Mucosa of descending colon (tissue), 3 donors: ENCODE measurements at places on chromosomes 4 and X.

GRCh38 chrX:9700555-9700954 is 65.1 kb downstream of the GPR143 start:
- no peak for DNase-seq

DNA sequence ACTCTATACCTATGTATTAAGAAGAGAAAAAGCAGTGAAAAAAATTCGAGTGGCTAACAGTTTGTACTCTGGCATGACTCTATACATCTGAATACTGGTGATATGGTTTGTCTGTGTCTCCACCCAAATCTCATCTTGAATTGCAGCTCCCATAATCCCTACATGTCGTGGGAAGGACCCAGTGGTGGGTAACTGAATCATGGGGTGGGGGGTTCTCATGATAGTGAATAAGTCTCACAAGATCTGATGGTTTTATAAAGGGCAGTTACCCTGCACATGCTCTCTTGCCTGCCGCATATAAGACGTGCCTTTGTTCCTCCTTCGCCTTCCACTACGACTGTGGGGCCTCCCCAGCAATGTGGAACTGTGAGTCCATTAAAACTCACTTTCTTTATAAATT is 70.4 kb downstream of the LRBA start:
- no peak for DNase-seq

GRCh38 chr4:18754180-18754579 is 732.6 kb upstream of the LCORL start:
- DNase-seq = no peak

DNA sequence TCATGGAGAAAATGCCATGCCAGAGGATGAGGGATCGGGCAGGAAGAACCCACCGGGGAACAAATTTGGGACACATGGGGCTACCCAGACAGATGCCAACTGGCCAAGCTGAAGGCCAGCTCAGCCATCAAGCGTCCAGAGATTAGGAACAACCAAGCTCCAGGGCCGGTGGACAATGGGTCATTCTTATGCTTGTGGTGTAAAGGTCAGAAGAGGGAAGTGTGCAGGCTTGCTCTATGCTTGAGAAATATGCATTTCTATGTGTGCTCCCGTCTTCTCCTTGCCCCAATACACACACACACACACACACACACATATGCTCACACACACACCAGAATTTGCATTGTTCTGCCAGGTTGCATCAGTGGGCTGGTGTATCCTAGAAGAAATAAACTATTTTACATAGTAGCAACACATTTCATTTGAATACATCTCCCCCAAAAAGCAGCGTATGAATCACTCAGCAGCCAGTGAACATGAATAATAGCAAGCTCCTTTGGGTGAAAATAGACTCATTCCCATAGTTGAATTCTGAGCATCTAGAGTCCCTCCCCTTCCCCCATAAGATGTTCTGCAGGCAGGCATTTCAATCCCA is 201.9 kb upstream of the PPARGC1A start:
- no peak for DNase-seq

DNA sequence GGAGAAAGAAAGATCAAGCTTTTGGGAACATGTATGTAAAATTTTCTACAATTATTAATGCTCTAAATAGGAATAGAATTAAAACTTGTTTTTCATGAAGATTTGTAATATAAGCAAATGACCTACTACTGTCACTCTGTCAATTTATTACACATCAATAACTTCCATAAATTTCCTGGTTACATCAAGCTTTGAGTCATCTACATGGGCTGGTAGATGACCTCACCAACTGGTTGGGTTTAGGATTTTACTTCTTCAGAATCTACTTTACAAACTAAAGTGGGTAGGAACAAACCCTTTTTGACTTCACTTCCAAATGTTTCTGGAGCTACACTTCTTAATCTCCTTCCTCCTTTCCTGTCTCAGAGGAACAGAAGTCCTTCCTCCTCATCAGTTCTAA is 12.0 kb upstream of the LRAT start:
- DNase-seq = no peak

DNA sequence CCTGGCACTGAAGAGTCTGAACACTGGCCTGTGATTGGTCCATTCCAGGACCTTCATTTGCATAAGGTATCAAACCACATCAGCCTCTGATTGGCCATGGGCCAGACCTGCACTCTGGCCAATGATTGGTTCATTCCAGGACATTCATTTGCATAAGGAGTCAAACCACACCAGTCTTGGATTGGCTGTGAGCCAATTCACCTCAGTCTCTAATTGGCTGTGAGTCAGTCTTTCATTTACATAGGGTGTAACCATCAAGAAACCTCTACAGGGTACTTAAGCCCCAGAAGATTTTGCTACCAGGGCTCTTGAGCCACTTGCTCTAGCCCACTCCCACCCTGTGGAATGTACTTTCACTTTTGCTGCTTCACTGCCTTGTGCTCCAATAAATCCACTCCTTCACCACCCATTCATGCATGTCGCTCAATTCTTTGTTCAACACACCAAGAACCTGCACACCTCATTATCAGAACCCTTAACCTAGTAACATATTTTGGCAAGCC is 14.2 kb upstream of the HERC5 start:
- no peak for DNase-seq

- DNase-seq = no peak
Observed at GRCh38 chr4:115272185-115272584, 158.8 kb upstream of the NDST4 start.

DNA sequence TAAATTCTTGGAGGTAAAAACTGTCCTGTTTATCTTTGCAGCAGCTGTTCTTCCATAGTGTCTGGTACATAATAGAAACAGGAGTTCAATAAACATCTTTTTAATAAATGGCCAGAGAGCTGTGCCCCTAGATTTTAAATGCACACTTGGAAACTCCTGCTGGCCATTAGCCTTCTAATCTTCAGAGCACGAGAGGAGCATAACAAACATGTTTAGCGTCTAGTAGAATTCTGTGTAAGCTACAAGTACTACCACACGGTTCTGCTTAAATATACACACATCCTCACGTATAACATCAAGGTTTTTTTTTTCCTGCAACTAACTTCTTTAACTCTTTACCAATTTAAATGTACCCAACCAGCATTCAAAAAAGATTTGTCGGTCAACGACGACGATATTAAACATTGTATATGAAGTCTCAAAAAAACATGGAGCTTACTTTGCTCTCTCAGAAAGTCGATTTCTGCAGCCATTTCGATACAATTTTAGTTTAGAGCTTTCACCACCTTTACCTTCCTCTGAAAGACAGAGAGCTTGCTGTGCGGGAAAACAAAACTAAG is 628 bp downstream of the SCLT1 start:
- DNase-seq = no peak

DNA sequence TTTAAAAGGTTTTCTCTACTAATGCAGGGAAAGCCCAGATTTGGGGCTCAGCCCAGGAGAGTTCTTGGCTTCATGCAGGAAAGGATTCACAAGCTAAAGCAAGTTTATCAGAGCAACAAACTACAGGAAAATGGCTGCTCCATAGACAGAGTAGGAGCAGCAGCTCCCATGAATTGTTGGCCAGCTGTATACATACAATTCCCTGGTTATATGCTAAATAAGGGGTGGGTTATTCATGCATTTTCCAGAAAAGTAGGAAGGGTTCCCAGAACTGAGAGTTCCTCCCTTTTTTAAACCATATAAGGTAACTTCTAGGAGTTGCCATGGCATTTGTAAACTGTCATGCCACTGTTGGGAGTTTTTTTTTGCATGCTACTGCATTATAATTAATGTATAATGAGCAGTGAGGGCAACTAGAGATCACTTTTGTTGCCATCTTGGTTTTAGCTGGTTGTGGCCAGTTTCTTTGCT is 2.6 kb downstream of the C4orf33 start:
- no peak for DNase-seq

- DNase-seq = no peak
Observed at GRCh38 chrX:2449135-2449886, 51.5 kb downstream of the DHRSX start.

- no peak for DNase-seq
Observed at GRCh38 chr4:120177603-120178002, 111.0 kb upstream of the MAD2L1 start.

DNA sequence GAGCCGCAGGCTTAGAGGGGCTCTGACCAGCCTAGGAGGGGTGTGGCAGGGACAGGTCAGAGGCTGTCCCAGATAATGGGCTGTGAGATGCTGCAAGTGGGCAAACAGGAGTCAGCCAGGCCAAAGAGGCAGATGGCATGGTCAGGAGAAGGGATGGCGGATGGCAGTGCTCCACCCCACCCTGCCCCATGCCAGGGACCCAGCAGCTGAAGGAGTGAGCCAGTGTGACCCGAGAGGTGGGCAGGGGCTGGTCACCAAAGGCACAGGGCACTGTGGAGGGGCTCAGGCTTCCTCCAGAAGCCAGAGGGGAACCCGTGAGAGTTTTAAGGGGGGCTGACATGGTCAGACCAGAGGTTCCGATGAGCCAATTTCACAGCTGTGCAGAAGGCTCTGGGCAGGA is 96.9 kb downstream of the WFS1 start:
- no peak for DNase-seq

DNA sequence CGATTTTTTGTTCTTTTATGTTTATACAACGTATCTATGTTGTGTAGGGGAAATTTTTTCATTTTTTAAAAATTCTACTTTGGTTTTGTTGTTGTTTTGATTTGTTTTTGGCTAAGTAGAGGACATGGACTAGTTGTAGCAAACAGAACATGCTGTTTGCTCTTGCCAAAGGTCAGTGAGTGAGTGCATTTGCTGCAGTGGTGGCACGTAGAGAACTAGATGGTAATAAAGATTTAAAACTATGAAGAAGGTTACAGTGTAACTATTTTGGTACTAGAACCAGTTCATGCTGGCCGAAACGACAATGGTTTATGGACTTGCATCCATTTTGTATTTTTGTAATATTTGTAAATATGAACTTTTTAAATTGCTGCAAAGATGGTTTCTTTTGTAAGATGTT is 1.9 kb upstream of the SCML1 start:
- no peak for DNase-seq

DNA sequence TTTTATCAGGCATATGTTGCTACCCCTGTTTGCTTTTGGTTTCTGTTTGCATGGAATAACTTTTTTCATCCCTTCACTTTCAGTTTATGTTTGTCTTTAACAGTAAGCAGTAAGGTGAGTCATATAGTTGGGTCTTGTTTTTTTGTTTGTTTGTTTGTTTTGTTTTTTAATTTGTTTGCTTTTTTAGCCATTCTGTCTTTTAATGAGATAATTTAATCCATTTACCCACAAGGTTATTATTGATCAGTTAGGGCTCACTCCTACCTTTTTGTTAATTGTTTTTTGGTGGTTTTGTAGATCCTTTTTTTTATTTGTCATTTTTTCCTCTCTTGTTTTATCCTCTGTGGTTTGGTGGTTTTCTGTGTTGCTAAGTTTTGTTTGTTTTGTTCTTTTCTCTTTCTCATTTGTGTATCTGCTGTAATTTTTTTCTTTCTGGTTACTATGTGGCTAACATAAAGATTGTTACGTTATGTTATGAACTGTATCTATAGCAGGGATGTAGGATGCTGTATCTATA is 379.5 kb upstream of the MAD2L1 start:
- no peak for DNase-seq

- DNase-seq = no peak
Observed at GRCh38 chr4:76569706-76570105, 134.7 kb downstream of the SHROOM3 start.

GRCh38 chrX:3443184-3443583 is 96.7 kb upstream of the MXRA5 start:
- no peak for DNase-seq

- DNase-seq = no peak
Observed at GRCh38 chr4:80948141-80948540, 82.4 kb upstream of the BMP3 start.

DNA sequence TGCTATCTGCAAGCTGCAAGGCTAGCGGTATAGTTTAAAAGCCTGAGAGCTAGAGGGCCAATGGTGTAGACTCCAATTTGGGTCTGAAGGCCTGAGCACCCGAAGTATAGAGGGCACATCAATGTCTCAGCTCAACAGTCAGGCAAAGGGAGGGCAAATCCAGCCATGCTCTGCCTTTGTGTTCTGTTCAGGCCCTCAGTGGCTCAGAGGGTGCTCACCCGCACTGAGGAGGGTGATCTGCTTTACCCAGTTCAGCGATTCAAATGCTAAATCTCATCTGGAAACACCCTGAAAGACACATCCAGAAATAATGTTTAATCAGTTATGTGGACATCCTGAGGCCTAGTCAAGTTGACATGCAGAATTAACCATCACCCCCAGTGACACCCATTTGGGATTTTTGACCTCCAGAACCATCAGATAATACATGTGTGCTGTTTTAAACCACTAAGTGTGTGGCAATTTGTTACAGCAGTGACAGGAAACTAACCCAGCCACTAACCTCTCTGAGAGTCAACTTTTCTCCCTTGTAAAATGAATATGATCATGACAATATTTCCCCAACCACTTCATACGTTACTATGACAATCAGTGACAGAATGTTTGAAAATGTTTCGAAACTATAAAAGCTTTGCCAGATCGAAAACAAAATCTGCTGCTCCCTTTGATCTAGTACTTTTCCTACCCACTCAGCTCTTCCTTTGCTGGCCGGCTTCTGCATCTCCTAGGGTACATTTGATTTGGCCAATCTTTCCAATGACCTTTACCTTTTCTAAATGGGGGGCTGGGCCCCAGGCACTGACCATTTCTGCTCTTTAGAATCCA is 8.4 kb upstream of the TBL1X start:
- DNase-seq = no peak

DNA sequence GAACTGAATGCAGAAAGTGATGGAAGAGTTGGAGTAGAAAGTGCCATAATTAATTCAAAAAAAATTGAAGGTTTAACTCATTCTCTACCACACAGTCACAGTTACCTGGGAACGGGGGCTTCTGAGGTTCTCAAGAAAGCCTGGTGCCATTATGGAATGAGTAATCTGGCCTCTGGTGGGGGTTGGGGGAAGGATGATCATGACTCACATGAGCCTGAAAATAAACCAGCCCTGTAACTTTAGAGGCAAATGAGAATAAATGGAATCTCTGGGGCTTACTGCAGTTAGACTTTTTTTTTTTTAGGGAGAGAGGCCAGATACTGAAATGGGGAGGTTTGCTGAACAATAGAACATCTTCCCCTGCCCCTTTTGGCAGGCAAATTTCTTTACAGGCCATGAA is 55.3 kb downstream of the SOD3 start:
- peak; percentile 13 for DNase-seq
